Renal cortical epithelial cell (primary cell): ENCODE measurements at places on chromosomes 4 and X. TPM values are rescaled to one million over a fixed set of nuclear protein-coding genes. Genes with fewer than 3 reads are reported as not detected.

LRIT3 gene
- total RNA-seq: 0.15 TPM in 1 of 2 replicates, not detected in the other

SPATA4 gene
- 0.65 and 1.2 TPM in 2 replicates for total RNA-seq

BEX5 gene
- total RNA-seq: 2.1 and 2.9 TPM in 2 replicates

DNA sequence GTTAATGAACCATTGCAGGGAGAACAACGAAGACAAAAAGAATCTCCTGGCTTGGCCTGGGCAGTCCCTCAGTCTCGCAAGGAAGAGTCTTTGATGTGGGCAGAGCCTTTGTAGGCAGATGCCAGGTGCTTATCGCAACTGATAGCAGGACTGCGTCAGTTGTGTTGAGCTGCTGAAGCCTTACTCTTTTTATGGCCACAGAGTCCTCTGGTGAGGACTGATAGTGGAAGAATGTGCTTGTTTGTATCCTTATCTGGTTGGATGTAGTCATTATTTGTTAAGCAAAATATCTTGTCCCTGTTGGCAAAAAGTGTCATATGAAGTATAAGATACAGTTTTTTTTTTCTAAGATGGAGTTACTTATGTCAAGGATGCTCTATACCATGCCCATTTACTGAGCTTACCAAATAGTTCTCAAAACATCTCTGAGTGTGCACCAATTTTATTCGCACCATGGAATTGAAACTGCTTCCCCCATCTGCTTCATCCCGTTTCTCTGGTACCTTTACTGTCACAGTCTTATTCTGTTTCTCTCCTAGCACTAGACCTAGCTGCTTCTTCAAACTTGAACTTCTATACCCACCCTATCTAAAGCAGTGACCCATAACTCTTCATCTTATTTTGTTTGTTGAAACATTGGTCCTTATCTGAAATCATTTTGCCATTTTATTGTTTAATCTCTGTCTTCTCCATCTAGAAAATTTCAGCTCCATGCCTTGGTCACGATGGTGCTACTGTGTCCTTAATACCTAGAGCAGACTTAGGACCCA lies 47.0 kb upstream of the SPRY1 start:
- peak; percentile 30 for DNase-seq

GRCh38 chr4:77854431-77855111 lies 8.1 kb upstream of the MRPL1 start:
- no peak for DNase-seq

DNA sequence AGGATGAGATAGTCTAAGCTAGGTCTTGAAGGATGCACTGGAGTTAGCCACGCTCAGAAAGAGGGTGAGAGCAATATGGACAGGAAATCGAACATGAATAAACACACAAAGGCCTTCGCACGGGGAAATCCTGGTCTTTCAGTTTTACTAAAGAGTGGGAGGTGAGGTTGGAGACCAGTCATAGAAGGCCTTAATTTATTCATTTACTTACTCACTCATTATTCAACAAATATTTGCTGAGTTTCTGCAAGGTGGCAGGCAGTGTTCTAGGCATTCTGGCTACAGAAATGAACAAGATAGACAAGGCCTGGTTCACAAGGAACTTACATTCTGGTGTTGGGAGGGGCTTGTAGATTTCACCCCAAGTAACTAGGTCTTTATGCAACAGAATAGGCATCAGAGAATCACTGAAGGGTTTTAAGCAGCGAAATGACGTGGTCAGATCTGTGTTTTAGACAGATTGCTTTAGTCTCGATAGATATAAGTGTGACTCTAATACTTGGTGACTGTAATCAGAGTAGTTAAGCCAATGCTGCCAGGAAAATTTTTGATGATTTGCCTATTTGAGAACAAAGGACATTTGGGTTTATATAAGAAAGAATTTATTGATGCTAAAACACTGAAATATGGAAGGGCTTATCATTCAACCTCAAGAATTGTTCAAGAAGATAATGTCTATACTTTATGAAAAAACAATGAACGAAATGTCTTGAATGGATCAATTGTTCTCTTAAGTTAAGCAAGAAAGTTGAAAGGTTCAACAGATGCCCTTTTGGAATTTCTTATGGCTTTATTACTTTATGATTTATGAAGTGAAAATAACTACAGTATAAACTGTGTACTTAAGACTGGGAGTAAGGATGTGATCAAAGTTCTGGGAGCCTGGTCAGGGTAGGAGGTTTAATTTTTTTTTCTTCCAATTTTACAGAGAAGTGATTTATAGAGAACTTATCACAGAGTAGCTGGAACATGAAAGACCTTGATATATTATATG lies 184.4 kb upstream of the CASK start:
- no peak for DNase-seq

DNA sequence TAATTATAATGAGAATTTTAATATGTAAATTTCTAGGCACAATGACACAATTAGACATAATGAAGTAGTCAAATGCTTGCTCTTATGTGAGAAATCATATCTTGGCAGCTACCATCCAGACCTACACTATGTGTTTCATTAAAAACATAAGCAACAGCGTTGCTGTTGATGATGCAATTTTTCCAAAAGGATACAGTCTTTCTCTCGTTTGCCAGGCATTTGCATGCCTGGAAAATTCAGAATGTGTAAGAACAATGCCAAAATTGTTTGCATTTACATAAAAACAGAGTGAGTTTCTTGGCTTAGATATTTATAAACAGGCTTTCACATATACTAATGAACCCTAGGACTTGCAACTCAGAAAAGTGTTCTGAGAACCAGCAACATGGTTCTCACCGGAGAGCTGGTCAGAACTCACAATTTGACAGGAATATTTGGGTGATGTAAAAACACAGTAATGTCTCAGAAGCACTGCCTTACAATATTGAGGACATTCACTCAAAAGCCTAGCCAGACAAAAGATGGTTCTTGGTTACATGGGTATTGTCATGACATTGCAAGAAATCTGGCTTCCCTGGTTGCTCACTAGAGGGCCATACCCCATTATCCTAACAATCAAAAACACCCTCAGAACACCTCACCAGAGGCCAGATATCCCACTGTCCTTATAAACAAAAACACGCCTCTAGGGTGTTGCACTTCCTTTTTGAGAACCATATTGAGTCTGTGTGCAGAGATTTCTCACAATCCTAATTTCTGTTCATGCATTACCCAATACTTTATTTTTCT lies 1029.0 kb upstream of the AGA start:
- DNase-seq: no peak

- DNase-seq: no peak
These were observed 1680.7 kb downstream of the PCDH7 start for GRCh38 chr4:32400870-32401269.

DNA sequence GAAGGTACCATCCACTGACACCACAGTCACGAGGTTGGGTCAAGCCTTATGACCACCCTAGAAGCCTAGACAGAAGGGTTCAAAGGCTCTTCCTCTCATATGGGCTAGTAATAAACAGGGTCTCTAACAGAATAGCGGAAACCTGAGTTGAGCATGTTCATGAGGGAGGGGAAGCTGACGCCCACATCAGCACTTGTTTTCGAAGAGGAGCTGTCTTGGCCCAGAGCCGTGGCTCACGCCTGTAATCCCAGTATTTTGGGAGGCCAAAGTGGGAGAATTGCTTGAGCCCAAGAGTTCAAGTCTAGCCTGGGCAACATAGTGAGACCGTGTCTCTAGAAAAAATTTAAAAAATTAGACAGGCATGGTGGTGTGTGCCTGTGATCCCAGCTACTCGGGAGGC lies 21.5 kb upstream of the TMSB4X start:
- no peak for DNase-seq

GRCh38 chr4:76703123-76703490 lies 194.8 kb downstream of the SOWAHB start:
- no peak for DNase-seq

DNA sequence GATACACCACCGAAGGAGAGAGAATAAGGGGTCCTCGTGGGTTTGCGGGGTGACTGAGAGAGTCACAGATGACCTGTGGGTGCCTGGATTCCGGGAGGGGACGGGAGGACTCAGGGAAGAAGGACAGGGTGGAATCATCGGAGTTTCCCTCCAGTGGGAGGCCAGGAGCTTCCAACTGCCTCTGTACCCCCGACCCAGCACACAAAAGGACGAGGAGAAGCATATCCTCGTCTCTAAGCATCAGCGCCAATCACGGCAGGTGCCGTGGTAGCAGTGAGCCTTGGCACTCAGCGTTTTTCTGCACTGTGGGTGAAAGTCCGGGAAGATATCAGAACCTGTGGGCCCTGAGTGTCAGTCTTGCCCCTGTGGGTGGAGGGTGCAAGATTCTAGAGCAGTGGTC lies 62.0 kb downstream of the ASMT start:
- no peak for DNase-seq

DNA sequence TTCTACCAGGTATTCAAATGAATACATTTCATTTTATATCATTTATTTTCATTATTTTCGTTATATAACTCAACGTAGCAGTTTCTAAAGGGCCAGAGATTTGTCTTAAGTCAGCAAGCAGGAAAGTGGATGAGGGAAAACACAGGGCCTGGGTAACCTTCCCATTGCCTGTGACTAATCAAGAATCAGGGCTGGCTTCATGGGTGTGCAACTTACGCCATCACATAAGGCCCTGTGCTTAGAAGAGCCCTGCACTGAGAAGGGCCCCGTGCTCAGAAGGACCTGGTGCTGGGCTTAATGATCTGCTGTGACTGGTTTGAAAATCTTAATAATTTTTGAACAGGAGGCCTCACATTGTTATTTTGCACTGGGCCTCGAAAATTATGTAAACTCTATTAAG lies 65.4 kb upstream of the FAM9C start:
- DNase-seq: peak; percentile 18

DNA sequence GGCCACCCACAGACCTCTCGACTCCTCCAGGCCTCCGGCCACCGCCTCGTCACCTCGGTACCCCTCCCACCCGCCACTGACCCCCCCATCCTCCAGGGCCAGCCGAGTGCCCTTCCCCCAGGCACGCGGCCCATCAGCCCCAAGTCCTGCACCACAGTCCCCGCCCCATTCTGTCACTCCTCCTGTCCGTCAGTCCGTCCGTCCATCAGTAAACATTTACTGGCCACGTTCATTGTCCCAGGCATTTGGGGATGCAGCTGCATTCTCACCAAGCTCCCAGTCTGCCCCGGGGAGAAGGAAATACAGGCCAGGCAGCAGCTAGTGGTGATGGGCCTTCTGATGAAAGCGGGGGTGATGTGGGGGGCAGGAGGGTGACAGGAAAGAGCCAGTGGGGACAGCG lies 35.3 kb upstream of the FGFR3 start:
- DNase-seq: no peak

GRCh38 chr4:173194157-173194556 lies 25.5 kb downstream of the GALNT7 start:
- DNase-seq: no peak

DNA sequence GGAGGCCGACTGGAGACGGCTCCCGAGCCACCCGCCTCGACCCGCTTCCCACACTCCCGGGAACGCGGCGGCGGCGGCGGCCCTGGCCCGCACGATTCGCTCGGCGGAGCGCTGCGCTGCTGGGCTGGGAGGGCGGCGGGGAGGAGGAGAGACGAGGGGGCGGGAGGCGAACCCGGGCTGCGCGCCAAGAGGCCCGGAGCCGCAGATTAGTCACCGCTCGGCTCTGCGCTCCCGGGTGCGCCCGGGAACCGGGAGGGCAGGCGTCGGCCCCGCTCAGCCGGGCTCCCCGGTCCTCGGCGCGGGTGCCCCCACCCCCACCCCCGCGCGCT lies 11.2 kb upstream of the BCOR start:
- no peak for DNase-seq

- no peak for DNase-seq
These were observed 1.1 kb upstream of the CD38 start for GRCh38 chr4:15776871-15777648.

DNA sequence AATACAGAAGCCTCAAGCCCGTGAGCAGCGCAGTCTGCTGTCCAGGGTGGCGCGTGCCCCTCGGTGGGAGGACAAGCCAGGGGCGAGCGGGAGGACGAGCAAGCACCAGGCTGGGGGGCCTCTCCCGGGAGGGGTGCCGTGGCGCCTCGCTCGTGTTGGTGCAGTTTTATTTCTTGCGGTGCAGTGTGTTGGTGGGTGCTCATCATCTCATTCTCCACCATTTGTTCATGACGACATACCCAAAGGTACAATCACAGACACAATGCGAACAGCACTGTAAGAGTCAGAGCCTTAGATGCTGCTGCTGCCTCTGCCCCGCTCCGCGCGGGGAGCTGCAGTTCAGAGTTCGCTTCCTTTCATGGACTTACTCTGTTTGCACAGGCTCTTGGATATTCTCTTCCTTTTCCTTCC lies 30.3 kb downstream of the RGS12 start:
- no peak for DNase-seq

DNA sequence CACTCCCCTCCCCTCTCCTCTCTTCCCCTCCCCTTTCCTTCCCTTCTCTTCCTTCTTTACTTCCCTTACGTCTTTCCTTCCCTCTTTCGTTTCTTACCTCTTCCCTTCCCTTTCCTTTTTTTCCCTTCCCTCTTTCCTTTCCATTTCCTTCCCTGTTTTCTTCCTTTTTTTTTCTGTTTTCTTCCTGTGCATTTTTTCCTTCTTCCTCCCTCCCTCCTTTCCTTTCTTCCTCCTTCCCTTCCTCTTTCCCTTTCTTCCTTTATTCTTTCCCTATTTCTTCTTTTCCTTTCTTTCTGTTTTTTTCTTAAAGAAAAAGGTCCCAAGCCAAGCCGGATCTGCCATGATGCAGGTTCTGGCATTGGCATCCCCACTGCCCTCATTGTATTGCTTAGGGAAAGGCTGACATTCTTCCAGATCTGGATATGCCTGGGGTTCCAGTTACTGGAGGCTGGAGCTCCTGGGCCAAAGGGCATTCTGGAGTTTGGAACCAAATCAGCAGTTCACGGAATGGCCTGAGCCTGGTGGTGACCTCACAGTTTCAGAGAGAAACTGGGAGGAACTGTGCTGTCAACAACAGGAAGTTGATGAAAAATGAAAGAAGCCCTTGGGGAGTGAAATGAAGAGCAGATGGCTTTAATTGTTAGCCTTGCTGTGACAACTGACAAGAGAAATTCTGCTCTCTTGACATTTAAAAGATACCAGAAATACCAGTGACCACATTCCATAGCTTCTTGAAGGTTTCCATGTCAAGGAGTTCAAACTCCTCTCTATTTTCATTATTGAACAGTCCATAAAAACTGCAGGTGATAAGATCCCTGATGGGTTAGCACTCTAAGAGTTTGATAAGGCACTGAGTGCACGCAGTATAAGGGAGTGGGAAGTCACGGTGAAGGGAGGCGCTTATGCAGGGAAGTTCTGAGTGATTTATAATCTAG lies 622.1 kb downstream of the SPRY1 start:
- DNase-seq: peak; percentile 26

DNA sequence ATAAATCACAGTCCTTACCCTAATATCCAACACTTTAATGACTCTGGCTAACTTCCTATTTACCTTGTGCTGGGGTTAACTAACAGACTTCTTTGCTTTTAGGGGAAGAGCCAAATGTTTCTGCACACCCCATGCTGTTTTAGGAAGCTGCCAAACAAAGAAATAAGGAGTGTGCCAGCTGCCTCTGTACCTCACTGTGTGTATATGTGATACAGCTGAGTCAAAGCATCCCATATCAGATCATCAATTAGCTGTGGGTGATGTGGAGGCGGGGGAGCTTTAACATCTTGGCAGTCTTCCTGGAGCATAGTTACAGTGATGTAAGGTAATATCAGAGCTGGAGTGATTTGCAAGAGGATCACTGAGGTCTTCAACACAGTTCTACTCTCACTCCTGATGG lies 95.4 kb downstream of the COL25A1 start:
- DNase-seq: no peak
